HT1080 (cell line): ENCODE measurements at places on chromosomes 6 and 20.

GRCh38 chr6:98547634-98548033 lies 286.7 kb upstream of the POU3F2 start:
- DNase-seq = no peak

DNA sequence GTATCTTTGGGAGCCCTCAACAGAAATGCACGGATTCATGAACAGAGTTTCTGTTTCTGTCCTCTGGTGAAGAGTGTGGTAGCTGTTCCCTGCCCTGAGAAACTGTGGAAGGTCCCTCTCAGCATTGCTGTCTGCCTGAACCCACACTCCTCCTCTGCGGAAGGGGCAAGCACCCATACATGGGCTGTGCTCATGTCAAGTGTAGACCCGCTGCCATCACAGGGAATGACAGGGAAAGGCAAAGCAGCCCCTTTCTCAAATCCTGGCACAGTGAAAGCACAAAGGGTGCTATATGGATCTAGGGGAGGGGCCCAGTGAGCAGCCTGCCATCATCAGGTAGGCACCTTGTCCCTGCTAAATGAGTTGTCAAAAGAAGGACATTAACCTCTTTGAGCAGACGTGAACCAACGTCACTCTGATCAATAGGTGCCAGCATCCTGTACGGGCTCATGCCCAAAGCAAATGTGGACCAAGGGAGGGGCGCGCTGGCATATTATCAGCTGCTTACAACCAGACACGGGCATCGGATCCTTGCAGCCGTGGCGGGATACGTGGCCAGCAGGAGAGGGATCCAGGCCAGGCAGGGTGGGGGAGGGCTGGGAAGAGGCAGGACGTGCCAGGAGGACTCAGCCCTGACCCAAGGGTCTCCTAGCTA lies 231.2 kb upstream of the PMEPA1 start:
- DNase-seq = no peak

GRCh38 chr6:47690214-47690613 lies 8.2 kb upstream of the ADGRF4 start:
- DNase-seq = peak; percentile 29

DNA sequence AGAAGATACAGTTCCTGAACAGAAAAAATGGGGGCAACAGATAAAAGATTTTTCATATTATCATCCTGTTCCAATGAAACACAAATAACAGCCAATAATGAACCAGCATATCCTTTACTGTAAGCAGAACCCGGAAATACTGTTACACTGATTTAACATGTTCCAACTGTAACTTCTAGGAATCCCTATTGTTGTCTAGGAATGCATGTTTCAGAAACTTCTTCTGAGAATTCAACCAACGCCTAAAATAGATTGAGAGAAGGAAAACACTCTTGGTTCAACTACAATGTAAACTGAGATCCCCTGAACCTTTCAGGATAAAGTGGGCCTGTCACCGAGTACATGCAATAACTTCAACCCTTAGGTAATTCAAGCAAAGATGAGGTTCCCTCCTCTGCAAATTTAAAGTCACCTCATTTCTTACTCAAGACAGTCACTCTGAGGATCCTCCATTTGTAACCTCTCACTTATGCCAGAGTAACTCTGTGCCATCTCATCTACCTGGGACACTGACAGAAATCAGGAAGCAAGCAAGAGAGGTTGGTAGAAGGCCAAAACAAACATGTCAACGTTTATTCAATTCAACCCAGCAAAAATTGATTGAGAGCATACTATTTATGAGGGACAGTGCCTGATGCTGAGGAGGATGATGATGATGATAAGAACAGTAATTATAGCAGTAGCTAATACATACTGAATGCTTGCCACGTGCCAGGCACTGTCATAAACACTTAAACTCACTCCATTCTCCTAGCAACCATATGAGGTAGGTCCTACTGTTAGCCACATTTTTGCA lies 14.1 kb downstream of the UBE3D start:
- DNase-seq = no peak

DNA sequence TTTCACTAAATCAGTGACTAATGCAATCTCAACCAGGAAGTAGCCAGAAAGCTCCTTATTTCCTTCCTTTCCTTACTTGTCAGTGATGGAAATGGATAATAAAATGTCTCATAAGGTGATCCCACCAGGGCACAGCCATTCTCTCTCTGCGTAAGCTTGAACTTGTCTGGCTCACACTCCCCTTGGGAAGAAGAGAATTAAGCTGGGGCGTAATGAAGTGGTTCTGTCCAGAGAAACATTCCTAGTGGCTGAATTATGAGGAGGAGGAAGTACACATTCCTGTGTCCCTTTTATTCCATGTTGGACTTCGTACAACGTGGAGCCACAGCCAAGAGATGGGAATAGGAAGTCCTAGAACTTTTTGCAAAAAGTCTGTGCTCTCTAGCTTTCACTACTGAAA lies 93.7 kb downstream of the MTHFD1L start:
- DNase-seq = no peak

DNA sequence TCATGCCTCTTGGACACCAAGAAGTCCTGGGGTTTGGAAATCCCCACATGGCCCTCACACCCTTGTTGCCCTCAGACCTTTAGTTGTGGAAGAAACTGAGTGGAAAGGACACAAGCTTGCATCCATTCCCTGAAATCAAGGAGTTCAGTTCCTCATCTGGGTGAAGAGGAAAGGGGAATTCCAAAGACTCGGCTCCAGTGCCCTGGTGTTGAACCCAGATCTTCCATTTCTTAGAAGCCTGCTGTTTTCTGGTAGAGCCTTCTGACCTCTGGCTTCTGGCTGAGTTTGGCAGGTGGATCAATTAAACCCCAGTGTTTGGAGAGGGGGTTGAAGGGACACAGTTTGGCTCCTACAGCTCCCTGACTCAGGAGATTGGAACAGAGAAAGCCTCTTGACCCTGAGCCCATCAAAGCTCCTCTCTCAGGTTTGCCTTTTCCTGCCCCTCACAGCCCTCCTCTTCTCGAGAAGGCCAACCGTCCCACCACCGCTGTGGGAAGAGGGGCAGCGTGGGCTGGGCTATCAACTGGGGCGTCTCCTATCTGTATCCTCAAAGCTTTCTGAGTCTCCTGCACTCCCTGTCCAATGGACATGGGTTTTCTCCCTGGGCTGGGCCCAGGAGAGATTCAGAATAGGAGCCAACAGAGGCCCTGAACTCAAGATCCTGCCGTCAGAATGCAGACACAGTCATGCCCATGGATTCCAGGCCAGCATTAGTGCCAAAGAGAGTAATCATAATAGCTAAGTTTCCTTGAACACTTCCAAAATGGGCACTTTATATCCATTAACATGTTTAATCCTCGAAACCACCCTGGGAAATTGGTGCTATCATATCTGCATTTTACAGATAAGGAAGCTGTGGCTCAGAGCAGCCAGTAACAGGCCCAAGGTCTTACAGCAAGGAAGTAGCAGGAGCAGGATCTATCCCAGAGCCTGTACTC lies 146.2 kb downstream of the VEGFA start:
- DNase-seq = no peak

DNA sequence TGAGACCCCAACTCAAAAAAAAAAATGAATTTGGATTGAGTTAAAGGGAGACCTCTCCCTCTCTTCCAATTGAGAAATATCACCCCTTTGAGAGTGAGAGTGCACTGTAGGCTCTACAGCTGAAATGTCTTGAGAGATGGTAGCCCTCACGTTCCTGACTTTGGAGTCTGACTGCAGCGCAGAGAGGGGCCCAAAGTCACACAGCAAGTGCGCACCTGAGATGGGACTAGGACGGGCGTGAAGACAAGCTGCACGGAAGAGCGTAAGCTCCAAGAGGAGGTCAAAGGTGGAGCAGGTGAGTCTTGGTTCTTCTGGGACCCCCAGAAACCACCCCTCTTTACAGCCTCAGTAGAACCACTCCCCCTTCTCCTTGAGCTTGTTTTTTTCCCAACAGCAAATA lies 643 bp downstream of the SLA2 start:
- no peak for DNase-seq

DNA sequence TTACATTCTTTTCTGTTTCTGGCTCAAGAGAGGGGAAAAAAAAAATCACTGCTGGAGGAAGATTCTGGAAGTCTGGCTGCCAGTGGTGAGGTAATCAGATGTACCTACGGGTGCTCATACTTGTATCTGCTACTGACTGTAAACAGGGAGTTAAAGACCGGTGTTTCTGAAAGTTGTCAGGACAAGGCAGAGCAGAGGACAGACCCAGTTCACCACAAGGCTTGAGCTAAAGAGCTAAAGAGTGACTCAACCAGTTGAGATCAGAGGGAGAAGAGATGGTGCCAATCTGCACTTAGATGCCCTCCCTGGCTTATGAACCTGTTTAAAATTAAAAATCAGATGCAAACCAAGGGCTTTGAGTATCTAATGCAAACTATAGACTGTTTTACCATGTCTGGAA lies 55.4 kb downstream of the CEP162 start:
- DNase-seq = no peak

DNA sequence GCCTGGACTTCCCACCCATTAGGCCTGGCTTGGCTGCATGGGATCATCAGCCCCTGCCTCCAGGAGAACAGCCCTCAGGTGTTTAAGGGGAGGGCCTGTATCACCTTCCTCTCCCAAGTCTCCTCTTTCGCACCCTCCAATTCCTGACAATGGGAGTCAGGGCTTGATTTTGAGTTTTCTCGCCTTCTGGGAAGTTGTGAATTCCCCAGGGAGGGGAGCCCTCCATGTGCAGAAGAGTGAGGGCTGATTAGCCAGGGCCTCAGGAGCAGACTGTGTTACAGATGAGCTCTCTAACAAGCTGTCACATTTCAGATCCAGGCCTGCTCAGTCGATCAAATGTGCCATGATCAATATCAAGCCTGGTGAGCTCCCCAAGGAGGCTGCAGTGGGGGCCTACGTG lies 42.4 kb downstream of the CNBD2 start:
- DNase-seq = no peak

DNA sequence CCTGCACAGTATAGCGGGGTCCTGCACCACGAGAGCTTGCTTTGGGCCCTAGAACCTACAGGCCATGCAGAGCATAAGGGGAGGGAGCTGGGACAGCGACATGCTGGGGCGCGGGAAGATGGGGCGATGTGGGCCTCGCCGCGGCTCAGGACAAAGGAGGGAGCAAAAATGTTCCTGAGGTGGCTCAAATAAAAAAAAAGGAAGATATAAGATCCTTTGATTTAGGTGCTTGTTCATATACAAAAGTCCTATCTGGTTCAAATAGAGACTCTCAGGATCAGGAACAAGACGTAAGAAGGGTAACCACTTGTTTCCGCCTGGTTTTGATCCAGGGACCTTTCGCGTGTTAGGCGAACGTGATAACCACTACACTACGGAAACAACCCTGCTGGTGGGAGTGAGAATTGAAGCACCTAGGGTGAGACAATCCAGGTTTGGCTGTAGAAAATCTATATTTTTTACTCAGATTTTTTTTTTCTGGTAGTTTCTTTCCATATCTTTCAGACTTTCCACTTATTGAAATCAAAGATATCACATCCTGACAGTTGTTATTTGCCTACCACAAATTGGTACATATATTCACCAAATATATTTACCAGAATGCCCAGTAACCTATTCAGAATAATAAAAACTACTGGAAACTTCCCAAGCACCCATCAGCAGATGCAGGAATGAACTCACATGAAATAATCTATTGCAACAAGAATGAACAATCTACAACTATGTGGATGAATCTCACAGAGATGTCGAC lies 177.9 kb upstream of the ZNF184 start:
- peak; percentile 77 for DNase-seq

- peak; percentile 28 for DNase-seq
These were observed 182.4 kb upstream of the MCHR2 start for GRCh38 chr6:100176311-100176950.

DNA sequence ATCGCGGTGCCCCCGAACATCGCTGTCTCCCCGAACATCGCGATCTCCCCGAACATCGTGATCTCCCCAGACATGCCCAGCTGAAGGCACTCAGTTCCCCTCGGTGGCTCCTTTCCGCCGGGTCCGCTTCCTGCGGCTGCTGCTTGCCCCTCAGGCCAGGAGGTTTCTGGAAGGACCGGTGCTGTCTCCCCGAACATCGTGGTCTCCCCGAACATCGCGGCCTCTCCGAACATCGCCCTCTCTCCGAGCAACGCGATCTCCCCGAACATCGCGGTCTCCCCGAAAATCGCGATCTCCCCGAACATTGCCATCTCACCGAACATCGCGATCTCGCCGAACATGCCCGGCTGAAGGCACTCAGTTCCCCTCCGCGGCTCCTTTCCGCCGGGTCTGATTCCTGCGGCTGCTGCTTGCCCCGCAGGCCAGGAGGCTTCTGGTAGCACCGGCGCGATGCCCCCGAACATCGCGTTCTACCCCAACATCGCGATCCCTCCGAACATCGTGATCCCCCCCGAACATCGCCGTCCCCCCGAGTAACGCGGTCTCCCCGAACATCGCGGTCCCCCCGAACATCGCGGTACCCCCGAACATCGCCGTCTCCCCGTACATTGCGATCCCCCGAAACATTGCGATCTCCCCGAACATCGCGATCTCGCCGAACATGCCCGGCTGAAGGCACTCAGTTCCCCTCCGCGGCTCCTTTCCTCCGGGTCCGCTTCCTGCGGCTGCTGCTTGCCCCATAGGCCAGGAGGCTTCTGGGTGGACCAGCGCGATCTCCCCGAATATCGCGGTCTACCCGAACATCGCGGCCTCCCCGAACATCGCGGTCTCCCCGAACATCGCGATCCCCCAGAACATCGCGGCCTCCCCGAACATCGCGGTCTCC lies 808 bp downstream of the ULBP1 start:
- DNase-seq = no peak

GRCh38 chr6:32692019-32692418 lies 25.6 kb upstream of the HLA-DQB1 start:
- DNase-seq = no peak

- no peak for DNase-seq
These were observed 959.0 kb upstream of the FLRT3 start for GRCh38 chr20:15296422-15296821.

DNA sequence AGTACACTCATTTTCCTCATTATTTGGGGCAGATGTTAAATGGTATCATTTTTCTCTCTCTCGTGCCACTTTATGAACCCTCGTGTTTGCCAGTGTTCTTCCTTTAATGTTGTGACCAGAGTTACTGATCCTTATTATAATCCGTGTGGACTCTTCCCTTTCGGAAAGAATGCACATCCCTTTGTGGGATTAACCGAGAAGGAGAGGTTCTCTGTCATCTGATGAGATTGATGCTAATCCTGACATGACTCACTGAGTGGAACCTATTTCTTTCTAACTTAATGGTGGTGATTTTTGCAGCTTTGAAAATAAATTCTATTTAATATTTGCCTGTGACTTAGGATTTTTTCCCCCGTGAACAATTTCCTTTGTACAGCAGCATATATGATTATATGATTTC lies 300.0 kb upstream of the MAN1A1 start:
- DNase-seq = no peak

- peak; percentile 65 for DNase-seq
These were observed 177.8 kb downstream of the CDKAL1 start for GRCh38 chr6:20712011-20712410.
